ENCODE measurements at places on chromosomes 13 and 19.
A peak's percentile ranks its signal among the peaks of the same experiment; 100 is the strongest.

- no peak for DNase-seq
These were observed 104.5 kb downstream of the SUCLA2 start for GRCh38 chr13:47896546-47896945.

GRCh38 chr13:39379118-39379517, 223.9 kb downstream of the LHFPL6 start:
- no peak for DNase-seq

DNA sequence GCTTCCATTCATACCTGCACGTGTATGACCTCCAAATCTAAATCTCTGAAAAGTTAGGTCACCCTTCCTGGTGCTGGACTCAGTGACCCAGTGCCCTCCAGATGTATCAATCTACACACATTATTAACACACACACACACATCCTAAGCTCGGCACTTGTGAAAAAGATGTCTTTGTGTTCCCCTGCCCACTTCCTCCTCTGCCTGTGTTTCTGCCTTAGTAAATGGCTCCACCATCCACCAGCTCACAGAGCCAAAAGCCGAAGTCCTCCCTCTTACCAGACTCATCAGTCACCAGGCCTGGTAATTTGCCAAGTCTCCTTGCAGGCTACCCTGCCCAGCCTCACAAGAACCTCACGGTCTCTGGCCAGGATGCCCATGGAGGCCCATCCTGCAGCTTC, 131.5 kb downstream of the SHISA2 start:
- no peak for DNase-seq

DNA sequence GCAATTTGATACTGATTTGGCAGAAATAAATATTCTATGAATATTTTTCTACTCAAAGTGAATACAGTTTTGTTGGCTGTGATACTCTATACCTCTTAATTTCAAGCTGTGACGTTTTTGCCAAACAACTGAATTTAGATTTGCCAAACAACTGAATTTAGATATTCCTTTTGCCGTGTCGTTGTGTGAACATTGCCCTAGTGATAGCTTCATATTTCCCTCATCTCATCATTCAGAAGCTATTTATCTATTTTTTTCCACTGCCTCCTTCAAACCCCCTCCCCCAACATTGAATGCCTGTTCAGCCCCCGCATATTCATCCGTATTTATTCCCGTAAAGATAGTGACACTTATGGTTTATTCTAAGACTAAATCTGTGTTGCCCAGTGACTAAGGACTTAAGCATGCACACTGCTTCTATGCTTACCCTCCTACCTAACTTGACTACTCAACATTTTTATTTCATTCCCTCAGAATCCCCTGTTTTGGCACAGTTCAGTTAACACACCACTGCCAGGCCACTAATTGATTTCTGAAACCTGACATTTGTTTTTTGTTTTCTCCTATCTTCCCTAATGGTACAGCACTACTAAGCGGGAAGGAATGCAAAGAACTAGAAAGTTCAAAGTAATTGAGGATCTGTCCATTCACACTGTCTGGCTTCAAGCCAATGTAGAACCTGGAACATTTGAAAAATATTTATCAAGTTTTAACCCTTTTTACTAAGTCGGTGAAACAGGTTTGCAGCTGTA, 2.8 kb upstream of the KLF5 start:
- peak; percentile 82 for DNase-seq

Measured in ELR (cell line).